Immature natural killer cell (primary cell): ENCODE measurements at places on chromosomes 16 and 17.

DNA sequence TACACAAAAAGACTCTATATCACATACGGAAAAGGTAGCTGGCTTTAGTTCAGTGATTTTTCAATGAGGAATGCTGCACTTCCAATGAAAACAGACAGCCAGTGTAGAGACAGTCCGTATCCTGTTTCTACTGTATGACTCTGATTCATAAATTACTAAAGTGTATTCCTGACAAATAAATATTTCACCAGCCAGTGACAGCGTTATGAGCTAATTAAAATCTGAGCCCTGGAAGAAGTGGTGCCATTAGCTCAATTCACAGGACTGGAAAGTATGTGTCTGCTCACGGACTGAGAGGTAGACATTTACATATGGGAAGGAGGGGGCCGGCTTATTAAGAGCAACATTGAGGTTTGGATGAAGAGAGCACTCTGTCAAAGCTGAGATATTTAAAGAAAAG lies 207.9 kb upstream of the RBFOX1 start:
- no peak for DNase-seq

GRCh38 chr16:19502395-19503131 lies 19.3 kb downstream of the GDE1 start:
- DNase-seq, result peak; percentile 20

DNA sequence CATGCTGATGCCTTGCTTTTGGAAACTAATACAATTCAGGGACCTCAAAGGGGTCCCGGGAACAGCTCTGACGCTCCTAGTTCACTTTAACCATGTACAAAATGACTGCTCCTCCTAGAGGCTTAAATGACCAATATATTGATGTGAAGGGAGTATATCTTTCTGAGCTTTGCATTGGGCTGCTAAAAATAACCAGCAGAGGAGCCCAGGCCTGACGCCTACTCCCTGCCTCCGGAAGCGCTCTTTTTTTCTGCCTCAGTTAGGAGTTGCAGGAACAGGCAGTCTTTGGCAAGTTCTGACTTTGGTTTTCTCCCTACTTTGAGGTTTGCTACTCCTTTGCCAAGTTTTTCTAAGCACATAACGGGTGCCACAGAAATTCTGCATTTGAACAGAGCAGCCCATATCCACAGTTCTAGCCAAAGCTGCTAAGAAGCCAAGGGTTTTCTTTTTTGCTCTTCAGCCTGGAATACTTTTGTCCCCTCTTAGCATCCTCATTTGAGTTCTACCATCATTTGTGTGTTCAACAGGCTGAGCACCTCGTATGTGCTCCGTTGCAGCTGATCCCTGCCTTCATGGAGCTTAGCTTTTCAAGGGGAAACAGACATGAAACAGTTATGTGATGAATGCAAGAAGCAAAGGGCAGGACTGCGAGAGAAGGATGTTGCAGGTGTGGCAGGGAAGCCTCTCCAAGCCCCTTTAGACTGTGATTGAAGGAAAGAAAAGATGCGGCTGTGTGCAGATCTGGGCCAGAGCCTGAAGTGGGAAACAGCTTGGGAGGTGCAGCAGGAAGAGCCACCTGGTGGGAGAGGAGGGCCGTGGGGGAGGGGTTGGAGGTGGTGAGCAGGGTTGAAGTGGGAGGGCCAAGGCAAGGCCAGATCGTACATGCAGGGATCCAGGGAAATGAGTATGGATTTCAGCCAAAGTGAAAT lies 2.8 kb upstream of the NAGPA start:
- no peak for DNase-seq

DNA sequence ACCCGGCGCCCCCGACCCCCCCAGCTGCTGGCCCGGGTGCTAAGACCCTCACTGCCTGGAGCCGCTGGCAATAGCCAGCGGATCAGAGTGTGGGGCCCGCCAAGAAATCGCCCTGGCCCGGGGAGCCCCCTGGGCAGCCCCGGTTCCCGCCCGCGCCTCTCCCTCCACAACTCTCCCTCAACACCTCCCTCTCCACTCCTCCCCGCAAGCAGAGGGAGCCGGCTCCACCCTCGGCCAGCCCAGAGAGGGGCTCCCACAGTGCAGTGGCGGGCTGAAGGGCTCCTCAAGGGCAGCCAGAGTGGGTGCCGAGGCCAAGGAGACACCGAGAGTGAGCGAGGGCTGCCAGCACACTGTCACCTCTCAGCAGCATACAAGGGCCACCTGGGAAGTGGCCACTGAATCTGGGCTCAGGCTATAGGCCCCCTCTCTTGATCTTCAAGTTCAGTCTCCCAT lies 385.5 kb downstream of the SEC14L1 start:
- DNase-seq, result no peak

DNA sequence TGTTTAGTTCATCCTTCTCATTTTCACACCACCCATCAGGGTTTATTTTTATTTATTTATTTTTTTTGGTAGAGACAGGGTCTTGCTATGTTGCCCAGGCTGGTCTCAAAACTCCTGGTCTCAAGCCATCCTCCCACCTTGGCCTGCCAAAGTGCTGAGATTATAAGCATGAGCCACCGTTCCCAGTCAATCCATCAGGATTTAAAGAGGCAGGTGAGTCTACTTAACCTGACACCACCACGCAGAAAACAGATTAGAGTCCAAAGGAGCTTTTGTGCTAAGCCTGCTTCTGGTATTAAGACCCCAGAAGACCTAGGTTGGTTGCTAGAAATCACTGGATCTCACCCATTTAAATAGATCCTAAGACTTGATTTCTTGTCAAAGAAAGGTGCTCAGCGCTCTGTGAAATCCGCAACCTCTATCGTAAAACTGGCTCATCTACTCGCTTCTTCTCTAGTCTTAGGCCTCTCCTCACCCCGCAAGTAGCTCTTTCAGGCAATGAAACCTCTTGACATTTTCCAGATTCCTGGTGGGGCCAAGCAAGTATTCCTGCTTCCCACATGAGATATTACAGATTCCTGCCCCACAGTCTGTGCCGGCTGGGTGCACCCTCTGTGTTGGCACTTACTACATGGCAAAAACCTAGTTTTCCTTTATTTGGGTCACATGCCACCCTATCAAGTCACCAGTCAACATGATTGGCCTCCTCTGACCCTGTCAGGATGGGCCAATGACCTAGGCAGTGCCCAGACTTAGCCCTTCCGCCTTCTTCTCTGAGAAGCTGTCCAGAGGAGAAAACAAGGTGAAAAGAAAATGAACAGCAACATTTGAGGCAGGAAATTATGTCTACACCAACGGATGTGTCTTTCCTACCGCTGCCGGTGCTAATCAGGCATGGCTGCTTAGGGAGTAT lies 9.0 kb downstream of the PITPNA start:
- no peak for DNase-seq

- DNase-seq, result no peak
Measured at GRCh38 chr17:60559659-60559994, 33.6 kb upstream of the APPBP2 start.

- DNase-seq, result peak; percentile 36
Measured at GRCh38 chr17:80313160-80313829, 52.6 kb downstream of the RNF213 start.

- DNase-seq, result no peak
Measured at GRCh38 chr17:17509601-17510425, 13.6 kb upstream of the RASD1 start.

GRCh38 chr17:81471818-81472456 lies 40.7 kb downstream of the ACTG1 start:
- no peak for DNase-seq

GRCh38 chr17:61875804-61876203 lies 12.5 kb upstream of the BRIP1 start:
- no peak for DNase-seq

DNA sequence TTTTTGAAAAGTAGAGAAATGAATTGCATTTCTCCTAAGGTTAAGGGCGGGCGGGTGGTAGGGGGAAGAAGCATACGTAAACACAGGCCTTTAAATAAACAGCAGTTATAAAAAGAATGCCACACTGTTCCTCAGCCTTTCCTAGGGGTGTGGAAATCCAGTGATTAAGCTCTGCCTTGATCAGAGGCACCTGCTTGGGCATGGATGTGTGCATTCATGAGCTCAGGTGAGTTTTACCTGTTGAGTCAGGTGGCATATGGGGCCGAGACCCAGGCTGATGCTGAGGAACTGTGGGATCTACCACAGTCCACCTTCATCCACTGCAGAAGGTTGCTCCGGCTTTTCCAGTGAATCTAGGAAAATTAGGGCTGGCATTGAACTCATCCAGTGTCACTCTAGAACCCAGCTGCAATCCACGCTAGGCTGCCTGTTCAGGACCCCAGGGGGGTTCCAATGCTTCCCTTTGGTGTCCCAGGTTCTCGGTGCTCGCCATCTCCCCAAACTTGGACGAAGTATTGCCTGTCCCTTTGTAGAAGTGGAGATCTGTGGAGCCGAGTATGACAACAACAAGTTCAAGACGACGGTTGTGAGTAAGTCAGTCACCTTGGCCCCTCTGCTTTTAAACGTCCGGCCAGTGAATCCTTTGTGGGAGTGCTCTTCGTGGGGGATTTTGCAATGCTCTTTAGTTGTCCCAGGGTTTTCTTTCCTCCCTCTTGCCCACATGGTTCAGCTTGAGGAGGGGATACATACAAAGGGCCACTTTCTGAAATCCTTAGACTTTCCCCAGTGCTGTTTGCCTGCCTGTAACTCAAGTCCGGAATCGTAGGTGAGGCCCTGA lies 72.7 kb downstream of the SDR42E1 start:
- DNase-seq, result no peak

GRCh38 chr16:77910021-77910420 lies 112.3 kb upstream of the CLEC3A start:
- DNase-seq, result no peak

- DNase-seq, result no peak
Measured at GRCh38 chr16:81551151-81551808, 106.7 kb downstream of the CMIP start.

DNA sequence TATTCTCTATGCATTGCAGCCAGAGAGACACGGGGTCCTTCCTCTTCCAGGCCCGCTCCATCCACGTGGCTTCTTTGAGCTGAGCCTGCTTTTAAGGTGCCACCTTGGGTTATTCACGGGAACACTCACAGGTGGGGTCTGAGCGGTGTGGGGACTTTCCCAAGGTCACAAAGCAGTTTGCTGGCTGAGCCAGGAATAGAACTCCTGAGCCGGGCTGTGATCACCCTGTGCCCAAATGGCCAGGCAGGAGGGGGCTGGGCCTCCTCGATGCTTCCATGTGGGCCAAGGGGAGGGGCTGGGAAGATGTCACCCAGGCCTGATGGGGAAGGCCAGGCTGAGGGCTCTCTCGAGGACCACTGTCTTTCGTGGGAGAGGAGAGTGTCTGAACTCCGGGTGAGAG lies 13.0 kb upstream of the GSE1 start:
- no peak for DNase-seq

DNA sequence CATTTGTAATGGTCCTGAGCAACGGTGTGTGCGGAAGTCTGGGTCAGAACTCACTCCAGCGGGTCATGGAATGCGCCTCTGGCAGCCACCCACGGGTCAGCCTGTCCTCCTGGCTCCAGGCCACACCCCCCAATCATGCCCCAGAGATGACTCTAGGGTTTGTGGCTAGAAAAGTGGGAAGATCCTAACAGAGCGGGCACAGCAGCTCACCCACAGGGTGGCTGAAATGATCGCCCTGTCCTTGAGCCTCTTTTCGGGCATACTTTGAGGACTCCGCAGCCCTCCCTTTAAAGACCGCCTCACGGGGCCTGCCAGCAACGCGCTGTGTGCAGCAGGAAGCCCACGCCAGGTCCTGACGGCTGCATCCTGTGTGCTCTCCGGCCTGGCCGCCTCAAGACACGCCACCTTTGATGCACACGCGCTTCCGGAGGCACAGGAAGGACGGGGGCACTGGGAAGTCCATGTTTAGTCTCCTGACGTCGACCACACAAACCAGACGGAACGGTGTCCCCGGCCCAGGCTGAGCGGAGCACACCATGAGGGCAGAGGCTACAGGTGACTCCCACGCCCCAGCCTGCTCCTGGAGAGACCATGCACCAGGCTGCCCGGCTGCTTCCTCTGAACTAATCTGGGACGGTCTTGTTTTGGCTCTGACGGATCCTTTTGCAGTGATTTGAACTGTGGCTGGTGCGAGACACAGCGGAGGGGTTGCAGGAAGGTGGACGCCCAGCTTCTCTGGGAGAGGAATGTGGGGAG lies 92.9 kb downstream of the TBC1D16 start:
- DNase-seq, result peak; percentile 50
